ENCODE measurements at places on chromosomes 4 and X. TPM values are rescaled to one million over a fixed set of nuclear protein-coding genes. Genes with fewer than 3 reads are reported as not detected.

DNA sequence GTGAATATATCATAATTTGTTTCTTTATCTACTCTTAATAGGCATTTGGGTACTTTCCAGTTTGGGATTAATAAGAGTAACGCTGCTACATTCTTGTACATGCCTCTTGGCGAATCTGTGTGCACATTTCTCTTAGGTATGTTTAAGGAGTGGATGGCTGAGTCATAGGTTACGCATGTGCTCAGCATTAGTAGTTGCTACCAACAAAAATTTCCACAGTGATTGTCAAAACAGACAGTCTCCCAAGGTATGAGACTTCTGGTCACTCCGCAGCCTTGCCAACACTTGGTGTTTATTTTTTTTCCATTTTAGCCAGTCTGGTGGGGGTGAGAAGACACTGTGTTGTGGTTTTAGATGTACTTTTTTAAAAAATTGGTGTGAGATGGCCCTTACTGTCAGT, 44.6 kb downstream of the FGFBP1 start:
- no peak overlapping the region for H3K4me3 ChIP-seq
- H3K27ac ChIP-seq, result peak overlapping the region; percentile 61
- no peaks in the 10 kb centered on the region for H3K36me3 ChIP-seq
- H3K27me3 ChIP-seq, result no peaks in the 10 kb centered on the region

GRCh38 chr4:5812506-5813229, 80.2 kb downstream of the CRMP1 start:
- no peaks in the 10 kb centered on the region for H3K36me3 ChIP-seq
- H3K27me3 ChIP-seq, result no peaks in the 10 kb centered on the region
- no peak overlapping the region for H3K4me3 ChIP-seq
- H3K4me1 ChIP-seq, result no peaks in the 10 kb centered on the region
- H3K27ac ChIP-seq, result no peak overlapping the region
- DNase-seq, result peak; percentile 48

AKAP14 gene
- 2.7 TPM for total RNA-seq

GPC4 gene
- total RNA-seq, result 4.4 TPM

GRCh38 chrX:107667426-107667825, 39.1 kb downstream of the PRPS1 start:
- no peak overlapping the region for H3K27ac ChIP-seq
- no peaks in the 10 kb centered on the region for H3K36me3 ChIP-seq

RIPPLY1 gene
- not detected for total RNA-seq

IL2 gene
- total RNA-seq, result not detected

OSTC gene
- 61.7 TPM for total RNA-seq

DNA sequence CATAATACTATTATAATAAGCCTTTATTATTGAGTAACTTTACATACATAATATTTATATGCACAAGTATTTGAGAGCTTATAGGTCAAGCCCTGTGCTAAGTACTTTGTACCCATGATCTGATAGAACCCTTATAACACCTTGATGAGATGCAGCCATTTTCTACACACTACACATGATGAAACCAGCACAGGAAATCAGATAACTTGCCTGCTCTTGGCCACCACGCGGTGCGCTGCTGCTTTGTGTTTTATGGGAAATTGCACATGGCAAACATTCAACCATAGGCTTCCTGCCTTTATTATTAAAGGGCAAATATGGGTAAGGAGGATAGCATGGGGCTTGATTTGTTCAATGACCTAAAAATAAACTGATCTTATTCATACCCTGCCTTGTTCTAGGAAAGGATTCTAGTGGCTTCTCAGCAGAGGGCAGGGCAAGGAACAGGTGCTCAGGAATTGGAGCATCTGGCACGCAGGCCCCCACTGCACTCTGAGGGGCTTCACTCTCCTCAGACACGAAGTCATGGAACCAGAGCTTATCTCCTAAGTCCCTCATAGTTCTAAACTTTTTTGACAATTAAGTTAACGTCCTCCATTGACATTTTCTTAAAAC, 31.6 kb upstream of the NAP1L5 start:
- H3K36me3 ChIP-seq, result no peaks in the 10 kb centered on the region
- H3K27me3 ChIP-seq, result no peaks in the 10 kb centered on the region
- H3K4me3 ChIP-seq, result no peak overlapping the region
- DNase-seq, result no peak
- H3K4me1 ChIP-seq, result no peaks in the 10 kb centered on the region

AFM gene
- not detected for total RNA-seq

REPS2 gene
- total RNA-seq, result 15.4 TPM

GRCh38 chrX:132044953-132045352, 21.9 kb downstream of the STK26 start:
- H3K4me1 ChIP-seq, result no peaks in the 10 kb centered on the region
- H3K27me3 ChIP-seq, result no peaks in the 10 kb centered on the region
- no peak overlapping the region for H3K27ac ChIP-seq
- H3K4me3 ChIP-seq, result no peak overlapping the region
- H3K36me3 ChIP-seq, result no peaks in the 10 kb centered on the region

DNA sequence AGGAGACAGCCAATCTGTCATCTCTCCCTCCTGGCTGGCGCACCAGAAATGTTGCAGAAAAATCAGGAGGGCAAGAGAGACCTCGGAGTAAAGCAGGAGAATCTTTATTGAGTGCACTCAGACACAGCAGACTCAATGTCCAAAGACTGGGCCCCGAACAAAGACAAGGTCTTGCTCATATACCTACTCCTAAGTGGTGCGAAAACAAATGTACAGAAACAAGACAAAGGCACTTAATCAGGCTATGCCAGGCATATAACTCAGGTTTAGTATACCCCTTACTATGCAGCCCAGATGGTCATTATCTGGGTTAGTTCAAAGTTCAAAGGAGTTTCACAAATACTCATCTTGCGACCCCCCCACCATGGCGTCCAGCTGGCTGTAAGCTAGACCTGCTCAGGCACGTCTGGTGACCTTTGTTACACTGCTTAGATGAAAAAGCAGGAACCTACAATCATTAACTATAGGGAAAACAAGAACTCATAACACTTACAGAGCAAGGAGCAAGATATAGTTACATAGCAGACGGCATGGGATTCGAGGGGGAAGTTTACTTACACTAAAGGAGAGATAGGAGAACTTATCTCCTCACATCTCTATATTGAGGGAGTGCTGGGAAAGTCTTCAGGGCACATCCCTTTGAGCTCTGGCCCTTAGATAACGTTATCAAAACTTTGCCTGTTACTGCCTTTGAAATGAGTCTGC, 27.5 kb downstream of the SULT1E1 start:
- no peaks in the 10 kb centered on the region for H3K4me1 ChIP-seq
- no peak for DNase-seq
- no peak overlapping the region for H3K27ac ChIP-seq
- no peaks in the 10 kb centered on the region for H3K27me3 ChIP-seq
- H3K36me3 ChIP-seq, result no peaks in the 10 kb centered on the region
- no peak overlapping the region for H3K4me3 ChIP-seq

COX7B2 gene
- 12.7 TPM for total RNA-seq

CSAG1 gene
- total RNA-seq, result 33.2 TPM

DNA sequence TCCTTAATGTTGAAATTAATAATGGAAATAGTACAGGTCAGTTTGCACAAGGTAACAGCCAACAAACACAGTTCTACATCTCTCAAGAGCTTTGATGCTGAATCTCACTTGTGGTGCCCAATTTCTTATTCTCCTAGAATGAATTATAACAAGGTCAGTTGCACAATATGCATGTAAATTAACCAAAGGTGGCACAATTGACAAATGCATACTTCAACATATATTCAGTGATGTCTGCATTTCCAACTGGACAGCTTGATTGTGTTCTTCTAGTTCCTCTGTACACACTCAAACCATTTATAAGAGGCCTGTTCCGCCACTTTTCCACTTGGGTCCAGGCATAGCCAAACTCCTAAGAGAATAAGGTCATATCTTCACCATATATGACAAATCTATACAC, 210.3 kb upstream of the EPHA5 start:
- no peak for DNase-seq
- no peak overlapping the region for H3K27ac ChIP-seq
- H3K4me3 ChIP-seq, result no peak overlapping the region
- no peaks in the 10 kb centered on the region for H3K4me1 ChIP-seq
- H3K27me3 ChIP-seq, result no peaks in the 10 kb centered on the region

GRCh38 chrX:69080855-69081465, 84.3 kb downstream of the PJA1 start:
- H3K27me3 ChIP-seq, result no peaks in the 10 kb centered on the region
- no peak overlapping the region for H3K4me3 ChIP-seq
- H3K36me3 ChIP-seq, result no peaks in the 10 kb centered on the region
- DNase-seq, result no peak
- H3K4me1 ChIP-seq, result no peaks in the 10 kb centered on the region

HSFX2 gene
- total RNA-seq, result 0.28 TPM

AVPR2 gene
- 3.8 TPM for total RNA-seq

DNA sequence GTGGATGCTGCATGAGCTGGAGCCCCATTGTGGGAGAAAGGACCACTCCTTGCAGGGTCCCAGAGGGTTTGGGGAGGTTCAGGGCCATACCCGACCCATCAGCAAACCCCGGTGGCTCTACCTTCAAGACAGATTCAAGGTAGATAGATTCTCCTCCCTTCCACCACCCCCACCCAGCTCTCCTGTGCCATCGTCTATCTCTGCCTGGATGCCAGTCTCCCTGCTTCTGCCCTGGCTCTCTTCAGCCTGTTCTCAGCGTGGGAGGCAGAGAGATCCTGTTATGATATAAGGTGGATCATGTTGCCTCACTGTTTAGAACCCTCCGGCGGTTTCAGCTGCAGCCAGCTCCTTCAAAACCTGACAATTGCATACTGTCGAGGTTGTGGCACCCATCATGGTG, 5.4 kb downstream of the LAGE3 start:
- H3K4me1 ChIP-seq, result no peaks in the 10 kb centered on the region
- H3K36me3 ChIP-seq, result no peaks in the 10 kb centered on the region
- no peak overlapping the region for H3K27ac ChIP-seq
- H3K4me3 ChIP-seq, result no peak overlapping the region

DNA sequence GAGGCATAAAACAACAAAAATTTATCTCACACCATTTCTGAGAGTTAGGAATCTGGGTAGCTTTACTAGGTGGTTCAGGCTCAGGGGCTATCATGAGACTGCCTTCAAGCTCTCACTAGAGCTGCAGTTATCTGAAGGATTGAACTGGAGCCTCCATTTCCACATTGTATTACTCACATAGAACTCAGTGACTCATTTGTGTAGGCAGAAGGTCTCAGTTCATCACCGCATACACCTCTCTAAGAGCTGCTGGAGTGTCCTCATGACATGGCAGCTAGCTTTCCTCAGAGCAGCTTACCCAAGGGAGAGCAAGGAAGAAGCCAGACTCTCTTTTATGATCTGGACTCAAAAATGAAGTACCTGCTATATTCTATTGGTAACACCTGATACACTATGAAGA, 389.2 kb downstream of the IQCM start:
- no peak overlapping the region for H3K27ac ChIP-seq
- no peaks in the 10 kb centered on the region for H3K27me3 ChIP-seq
- DNase-seq, result no peak
- H3K36me3 ChIP-seq, result no peaks in the 10 kb centered on the region
- H3K4me1 ChIP-seq, result no peaks in the 10 kb centered on the region

IL21 gene
- not detected for total RNA-seq

- H3K4me1 ChIP-seq, result peaks cover 17% of the 10 kb centered on the region
- no peak overlapping the region for H3K27ac ChIP-seq
Observed at GRCh38 chr4:2007804-2008670, 737 bp downstream of the NELFA start.

DNA sequence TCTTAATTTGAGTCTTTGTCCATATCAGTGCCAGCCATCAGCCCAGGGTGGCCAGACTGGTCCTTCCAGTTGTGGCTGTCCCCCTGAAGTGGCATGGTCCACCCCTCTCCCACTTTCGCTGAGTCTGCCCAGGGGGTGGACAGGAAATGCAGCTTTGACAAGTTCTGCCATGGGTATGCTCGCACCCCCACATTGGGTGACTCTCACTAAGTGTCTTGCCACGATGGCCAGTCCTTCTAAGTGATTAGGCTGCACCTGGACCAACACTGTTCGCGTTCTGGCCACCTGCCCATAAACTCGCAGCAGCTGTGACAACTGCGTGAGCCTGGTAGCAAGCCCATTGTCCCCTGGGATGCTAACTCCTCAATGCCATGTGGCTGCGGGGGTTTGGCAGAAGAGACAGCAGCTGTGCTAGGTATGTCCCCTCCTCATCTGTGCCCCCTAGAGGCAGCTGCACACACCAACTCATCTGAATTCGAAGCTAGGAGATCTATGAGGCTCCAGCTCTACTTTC, 10.0 kb upstream of the LNX1 start:
- no peaks in the 10 kb centered on the region for H3K27me3 ChIP-seq
- H3K4me1 ChIP-seq, result peaks cover 18% of the 10 kb centered on the region
- 0 out of 2 replicates have a peak overlapping the region, but pooled peaks have one; percentile 22 for H3K4me3 ChIP-seq
- no peak overlapping the region for H3K27ac ChIP-seq
- no peaks in the 10 kb centered on the region for H3K36me3 ChIP-seq

- no peak overlapping the region for H3K4me3 ChIP-seq
- no peaks in the 10 kb centered on the region for H3K27me3 ChIP-seq
- H3K4me1 ChIP-seq, result no peaks in the 10 kb centered on the region
- no peak for DNase-seq
Observed at GRCh38 chrX:3697701-3698279, 15.7 kb downstream of the PRKX start.
